ENCODE measurements at places on chromosomes 13 and 19.
A peak's percentile ranks its signal among the peaks of the same experiment; 100 is the strongest.

DNA sequence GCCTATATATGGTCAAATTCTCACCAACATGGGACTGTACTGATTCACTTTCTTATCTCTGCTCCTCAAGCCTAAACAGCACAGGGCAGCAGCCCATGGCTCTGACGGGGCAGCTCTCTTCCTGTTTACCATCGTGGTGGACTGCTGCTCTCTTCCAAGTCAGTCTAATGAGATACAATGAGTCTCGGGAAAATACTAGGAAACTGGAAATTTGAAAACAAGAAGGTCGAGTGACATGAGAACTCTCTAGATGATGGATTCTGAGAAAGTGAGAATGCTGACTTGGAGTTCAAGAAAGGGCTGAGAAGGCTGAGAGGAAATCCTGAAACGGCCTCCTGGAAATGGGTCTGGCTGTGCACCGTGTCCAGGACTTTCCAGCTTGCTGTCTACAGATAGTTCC is 122.8 kb upstream of the ARGLU1 start:
- no peak overlapping the region for H3K4me3 ChIP-seq
- H3K4me1 ChIP-seq = no peaks in the 10 kb centered on the region
- no peak overlapping the region for H3K27ac ChIP-seq
- no peak for DNase-seq
- no peaks in the 10 kb centered on the region for H3K36me3 ChIP-seq

GRCh38 chr19:41921577-41922576 is 6.4 kb downstream of the ERFL start:
- H3K4me3 ChIP-seq = no peak overlapping the region
- peak; percentile 51 for DNase-seq
- H3K36me3 ChIP-seq = no peaks in the 10 kb centered on the region
- no peaks in the 10 kb centered on the region for H3K27me3 ChIP-seq
- no peak overlapping the region for H3K27ac ChIP-seq
- no peaks in the 10 kb centered on the region for H3K4me1 ChIP-seq

- no peak for DNase-seq
- H3K36me3 ChIP-seq = no peaks in the 10 kb centered on the region
- H3K27me3 ChIP-seq = no peaks in the 10 kb centered on the region
- H3K4me1 ChIP-seq = no peaks in the 10 kb centered on the region
Measured at GRCh38 chr13:111031531-111031961, 83.6 kb upstream of the ARHGEF7 start.

GRCh38 chr19:39438270-39438934 is 2.7 kb upstream of the RPS16 start:
- no peaks in the 10 kb centered on the region for H3K27me3 ChIP-seq
- DNase-seq = no peak
- no peak overlapping the region for H3K27ac ChIP-seq
- H3K4me3 ChIP-seq = no peak overlapping the region

Data from Karpas-422 (cell line).